ENCODE measurements at places on chromosomes 1 and 21. TPM values are rescaled to one million over a fixed set of nuclear protein-coding genes. Genes with fewer than 3 reads are reported as not detected.

DNA sequence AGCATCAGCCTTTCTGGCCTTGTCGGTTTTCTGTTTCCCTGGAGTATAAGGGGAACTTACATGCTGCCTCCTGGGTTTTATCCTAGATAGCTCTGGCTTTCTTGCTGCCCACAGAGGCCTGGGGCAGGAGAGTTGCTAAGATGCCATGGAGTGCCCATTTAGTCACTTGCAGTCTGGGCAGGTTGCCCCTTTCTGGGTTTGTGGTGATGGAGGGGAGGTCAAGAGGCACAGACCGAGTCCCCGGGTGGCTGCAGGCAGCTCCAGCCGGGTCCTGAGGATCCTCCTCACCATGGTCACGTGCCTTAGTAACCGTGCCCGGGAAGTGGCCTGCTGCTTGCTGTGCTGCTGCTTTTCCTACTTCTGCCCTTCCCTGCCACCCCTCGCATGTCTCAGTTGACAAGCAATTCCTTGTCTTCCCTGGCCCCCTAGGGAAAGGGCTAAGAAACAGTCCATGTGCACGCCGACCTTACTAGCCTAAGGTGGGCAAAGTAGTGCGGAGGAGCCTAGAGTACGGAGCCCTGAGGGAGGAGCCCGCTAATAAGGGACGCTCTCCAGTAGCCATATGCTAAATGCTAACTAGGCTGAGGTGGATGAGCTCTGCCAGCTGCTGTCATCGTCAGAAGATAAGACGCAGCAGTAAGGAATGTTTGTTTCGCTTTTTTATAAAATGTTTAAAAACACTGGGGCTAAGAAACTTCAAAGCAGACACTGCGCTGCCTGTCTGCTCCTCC lies 34.8 kb downstream of the CLCA1 start:
- peak; percentile 74 for DNase-seq

DNA sequence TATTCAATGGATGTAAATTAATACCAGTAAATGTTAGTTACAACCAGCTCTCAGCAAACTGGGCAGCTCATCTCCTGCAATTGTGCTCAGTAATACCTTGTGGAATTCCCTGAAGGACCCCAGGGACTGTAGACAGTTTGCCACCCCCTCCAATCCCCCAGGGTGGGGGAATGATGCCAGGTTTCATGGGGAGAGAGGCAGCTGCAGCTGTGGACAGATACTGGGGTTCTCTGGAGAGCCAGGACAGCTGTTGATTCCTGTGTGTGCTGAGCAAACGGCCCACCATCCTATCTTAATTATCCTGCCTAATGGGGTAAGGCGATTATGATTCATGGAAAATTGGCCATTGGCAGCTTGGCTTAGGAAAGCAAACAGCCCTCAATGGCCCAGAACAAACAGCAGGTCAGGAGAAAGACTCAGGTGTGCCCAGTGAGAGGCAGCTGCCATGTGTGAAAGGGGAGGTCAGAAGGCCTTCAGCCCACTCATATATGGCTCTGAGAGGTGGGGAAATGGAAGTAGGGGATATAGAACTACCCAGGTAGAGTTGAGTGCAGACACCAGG lies 148.9 kb upstream of the CTTNBP2NL start:
- no peak for DNase-seq

DNA sequence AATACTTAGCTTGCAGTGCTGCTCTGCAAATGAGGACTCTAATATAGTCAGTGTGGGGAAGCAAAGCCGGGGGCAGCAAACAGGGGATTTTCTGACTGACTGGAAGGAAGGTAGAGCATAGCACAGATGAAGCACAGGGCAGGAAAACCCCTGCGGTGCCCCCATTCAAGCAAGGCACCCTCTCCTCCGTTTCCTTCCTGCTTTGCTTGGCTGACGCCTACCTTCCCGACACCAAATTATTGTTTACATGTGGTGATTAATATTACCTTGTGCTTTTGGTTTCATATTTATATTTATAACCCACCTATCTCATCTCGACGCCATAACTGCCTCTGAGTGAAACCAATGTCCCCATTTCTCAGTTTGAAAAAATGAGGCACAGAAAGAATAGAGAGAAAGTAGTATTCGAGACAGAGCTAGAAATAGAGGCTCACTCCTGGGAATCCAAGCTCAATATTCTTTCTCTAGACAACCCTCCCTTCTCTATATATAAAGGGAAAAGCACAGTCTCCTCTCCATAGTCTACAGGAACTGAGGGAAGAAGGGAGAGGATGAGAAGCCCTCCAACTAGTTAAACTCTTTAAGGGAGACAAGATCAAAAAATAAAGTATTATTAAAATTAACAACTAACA lies 41.3 kb downstream of the PIK3C2B start:
- DNase-seq: peak; percentile 47

- DNase-seq: no peak
Observed at GRCh38 chr1:197207081-197207480, 60.6 kb upstream of the ASPM start.

- no peak for DNase-seq
Observed at GRCh38 chr1:116666187-116667077, 1.1 kb downstream of the IGSF3 start.

DNA sequence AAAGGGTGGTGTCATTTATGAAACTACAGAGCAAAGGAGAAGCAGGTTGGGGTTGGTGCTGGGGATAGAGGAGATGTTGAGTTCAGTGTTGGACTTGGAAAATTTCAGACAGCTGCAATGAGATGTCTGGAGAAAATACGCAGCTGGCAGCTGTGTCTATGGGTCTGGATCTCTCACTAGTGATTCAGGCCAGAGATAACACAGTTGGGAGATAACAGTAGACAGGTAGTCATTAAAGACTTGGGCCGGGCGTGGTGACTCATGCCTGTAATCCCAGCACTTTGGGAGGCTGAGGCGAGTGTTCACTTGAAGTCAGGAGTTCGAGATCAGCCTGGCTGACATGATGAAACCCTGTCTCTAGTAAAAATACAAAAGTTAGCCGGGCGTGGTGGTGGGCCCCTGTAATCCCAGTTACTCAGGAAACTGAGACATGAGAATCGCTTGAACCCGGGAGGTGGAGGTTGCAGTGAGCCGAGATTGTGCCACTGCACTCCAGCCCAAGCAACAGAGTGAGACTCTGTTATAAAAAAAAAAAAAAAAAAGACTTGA lies 2.5 kb upstream of the TFAP2E start:
- no peak for DNase-seq

- DNase-seq: no peak
Observed at GRCh38 chr1:230796626-230797025, 49.4 kb downstream of the CAPN9 start.

GRCh38 chr1:112251766-112252506 lies 144.1 kb upstream of the CTTNBP2NL start:
- DNase-seq: no peak

- DNase-seq: no peak
Observed at GRCh38 chr1:207404849-207405525, 49.1 kb upstream of the CR2 start.

DNA sequence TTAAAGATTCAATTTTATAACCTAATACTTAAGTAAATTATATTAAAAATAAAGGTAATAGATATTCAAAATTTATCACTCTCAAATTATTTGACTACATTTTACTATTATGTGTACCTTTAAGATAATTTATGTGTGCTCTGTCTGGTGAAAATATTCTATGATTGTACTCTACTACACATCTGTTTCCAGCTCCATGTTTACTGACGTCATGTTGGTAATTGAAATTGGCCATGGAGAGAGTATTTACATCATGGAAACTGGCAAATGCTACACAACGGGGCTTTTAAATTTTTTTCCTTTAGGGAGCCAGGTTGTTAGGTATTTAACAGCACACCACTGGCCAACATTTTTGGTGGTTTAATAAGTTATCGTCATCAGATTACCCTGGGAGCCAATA lies 204.5 kb upstream of the KIAA0040 start:
- DNase-seq: no peak

GRCh38 chr1:70504176-70504820 lies 93.2 kb downstream of the CTH start:
- no peak for DNase-seq

DNA sequence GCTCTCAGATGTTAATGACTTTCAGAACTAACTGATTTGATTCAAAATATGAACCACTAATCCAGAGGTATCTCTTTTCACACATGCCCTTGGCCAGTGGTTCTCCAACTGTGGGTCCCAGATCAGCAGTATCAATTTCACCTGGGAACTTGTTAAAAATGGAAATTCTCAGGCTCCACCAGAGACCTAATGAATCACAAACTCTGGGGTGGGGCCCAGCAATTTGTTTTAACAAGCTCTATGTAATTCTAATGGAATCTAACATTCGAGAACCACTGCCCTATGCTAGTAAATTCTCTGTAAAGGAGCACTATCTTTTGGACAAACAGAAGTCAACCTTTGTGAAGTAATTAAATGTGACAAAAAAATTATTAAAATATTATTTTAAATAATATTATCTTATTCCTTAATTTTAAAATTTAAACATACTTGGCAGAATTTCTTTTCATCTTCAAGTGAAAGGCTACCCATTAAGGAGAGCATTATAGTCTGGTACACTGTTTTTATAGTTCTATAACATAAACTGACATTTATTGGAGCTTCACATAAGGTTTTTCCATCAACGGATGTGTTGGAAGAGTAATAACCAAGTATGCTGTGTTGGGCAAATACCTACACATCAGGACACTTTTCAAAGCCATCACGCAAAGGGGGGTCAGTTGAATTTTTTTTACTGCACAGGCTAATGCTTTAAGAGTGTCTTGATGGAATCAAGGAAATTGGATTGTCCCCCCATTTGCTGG lies 130.4 kb downstream of the LHX4 start:
- no peak for DNase-seq

GRCh38 chr1:112711670-112712069 lies 3.5 kb downstream of the PPM1J start:
- no peak for DNase-seq

DNA sequence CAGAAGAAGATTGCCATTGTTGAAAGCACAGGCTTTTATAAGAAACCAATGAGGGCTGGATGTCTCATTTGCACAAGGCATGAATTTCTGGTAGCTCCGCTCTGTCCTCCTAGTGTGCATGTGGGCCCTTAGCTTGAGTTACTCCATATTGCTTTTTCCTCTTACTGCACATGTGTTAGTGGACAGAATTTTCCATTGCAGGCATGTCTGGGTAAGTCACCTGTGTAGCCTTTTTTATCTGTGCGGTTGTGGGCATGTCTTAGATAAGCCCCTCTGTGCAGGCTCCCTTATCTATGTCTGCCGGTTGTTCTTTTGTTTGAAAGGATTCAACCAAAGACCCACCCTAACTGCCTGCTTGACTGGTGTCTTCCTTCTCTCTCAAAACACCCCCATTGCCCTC lies 7.2 kb upstream of the CLCA1 start:
- DNase-seq: no peak

GRCh38 chr1:161038523-161039153 lies at the start of gene TSTD1:
Gene TSTD1 (minus strand): TSS chr1:161038964. CDS start chr1:161038889, 75 bp downstream.
- DNase-seq: peak; percentile 87

GRCh38 chr1:116902723-116903383 lies 6.9 kb upstream of the PTGFRN start:
- DNase-seq: no peak

DNA sequence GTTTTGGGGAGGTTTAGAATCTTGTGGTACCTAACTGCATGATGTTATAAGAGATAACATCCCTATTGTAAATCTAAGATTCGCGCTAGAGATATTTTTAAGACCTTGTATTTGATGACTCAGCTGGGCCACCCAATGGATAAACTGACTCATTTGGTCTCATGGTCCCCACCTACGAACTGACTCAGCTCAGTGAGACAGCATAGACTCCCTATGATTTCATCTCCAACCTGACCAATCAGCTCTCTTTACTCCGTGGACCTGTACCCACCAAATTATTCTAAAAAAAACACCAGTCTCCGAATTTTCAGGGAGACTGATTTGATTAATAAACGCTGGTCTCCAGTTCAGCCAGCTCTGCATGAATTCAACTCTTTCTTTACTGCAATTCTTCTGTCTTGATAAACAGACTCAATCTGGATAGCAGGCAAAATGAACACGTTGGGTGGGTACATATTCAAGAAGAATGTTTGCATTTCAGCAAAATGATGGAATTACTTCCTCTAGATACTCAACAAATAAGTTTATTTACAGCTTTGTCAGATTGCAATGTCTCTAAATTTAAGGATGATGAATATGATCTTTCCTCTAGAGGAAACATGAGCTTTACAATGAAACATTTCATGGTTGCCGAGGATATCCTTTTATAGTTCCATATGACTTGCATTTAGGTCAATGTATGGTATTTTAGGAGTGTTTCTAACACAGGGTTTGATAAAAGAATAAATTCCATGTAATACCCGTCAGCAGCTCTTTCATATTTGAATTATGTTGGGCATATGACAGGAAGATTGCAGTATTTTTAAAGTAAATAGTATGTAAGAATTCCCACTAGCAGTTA lies 516.6 kb upstream of the RGS18 start:
- no peak for DNase-seq

- no peak for DNase-seq
Observed at GRCh38 chr21:14886001-14886400, 178.8 kb downstream of the NRIP1 start.

DNA sequence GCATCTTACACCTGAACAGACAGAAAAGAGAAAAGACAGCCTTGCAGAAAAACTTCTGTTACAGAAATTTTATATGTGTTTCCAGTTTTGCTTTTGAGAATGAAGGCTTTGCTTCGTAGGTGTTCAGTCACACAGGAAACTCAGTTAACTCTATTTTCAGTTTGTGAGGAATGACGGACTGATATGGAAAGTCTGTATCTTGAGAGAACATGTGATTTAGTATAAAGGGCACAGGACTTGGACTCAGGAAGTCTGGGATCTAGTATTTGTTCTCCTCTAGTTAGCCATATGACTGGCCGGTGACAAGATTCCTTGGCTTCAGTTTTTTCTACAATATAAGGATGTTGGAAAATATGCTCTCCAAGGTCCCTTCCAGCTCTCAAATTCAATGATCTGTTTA lies 149.1 kb downstream of the OLFM3 start:
- no peak for DNase-seq

- DNase-seq: no peak
Observed at GRCh38 chr1:186843931-186844330, 15.2 kb downstream of the PLA2G4A start.

GRCh38 chr21:45082736-45083135 lies 8.4 kb downstream of the ADARB1 start:
- no peak for DNase-seq

DNA sequence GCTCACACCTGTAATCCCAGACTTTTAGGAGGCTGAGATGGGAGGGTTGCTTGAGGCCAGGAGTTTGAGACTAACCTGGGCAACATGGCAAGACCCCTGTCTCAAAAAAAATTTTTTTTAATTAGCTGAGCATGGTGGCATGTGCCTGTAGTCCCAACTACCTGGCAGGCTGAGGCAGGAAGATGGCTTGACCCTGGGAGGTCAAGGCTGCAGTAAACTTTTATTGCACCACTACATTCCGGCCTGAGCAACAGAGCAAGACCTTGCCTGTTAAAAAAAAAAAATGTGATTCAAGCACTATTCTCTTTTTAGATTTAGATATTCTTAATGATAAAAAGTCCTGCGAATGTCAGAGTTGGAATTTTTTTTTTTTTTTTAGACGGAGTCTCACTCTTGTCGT lies 102.5 kb upstream of the L1TD1 start:
- no peak for DNase-seq

ADAMTS5 gene
- 0.99 TPM for total RNA-seq

SDCCAG8 gene
- total RNA-seq: 10.0 TPM

CD58 gene
- total RNA-seq: 4.3 TPM

LPAR3 gene
- 3.0 TPM for total RNA-seq

SYT14 gene
- 8.8 TPM for total RNA-seq

ANGPTL3 gene
- total RNA-seq: not detected

TTC34 gene
- total RNA-seq: 1.0 TPM

LYSMD1 gene
- total RNA-seq: 6.7 TPM

UBASH3A gene
- total RNA-seq: not detected

PCP4L1 gene
- total RNA-seq: 0.83 TPM

TMEM81 gene
- 2.8 TPM for total RNA-seq

CCDC181 gene
- total RNA-seq: 2.9 TPM

CFAP126 gene
- total RNA-seq: not detected
